ENCODE measurements at places on chromosomes 4 and X.

DNA sequence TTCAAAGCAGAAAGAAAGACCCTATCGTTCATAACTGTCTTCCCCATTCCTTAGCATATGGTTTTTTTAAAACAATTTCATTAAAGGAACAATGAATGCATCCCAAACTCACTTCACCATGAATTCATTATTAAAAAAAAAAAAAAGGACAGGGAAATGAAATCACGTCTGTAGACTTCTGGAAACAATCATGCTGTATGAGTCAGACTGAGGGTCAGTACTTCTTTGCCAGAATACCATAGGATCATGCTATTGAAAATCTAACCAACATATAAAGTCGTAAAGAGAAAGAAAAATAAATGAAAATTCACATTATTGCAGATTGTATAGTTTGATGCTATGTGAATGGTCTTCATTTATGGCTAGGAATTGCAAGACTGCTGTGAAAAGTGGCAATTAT lies 144.4 kb downstream of the PCDH18 start:
- DNase-seq, result no peak

DNA sequence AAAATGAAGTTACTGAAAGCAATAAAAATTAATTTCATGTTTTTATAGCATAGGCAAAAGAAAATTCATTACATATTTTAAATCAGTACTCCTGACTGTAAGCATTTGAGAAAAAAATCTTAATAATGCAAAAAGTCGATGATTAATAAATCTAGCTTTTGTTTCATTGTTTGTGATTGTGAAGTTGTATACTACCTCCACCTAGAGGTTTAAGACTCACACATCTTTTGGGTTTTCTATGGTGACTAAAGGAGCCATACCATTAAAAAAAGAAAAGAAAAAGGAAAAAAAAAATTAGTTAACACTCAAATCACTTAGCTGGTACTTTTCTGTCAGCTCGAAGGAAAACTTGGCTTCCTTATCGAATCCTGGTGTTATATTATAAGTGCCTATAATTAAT lies 2.0 kb downstream of the GABRA2 start:
- DNase-seq, result no peak

DNA sequence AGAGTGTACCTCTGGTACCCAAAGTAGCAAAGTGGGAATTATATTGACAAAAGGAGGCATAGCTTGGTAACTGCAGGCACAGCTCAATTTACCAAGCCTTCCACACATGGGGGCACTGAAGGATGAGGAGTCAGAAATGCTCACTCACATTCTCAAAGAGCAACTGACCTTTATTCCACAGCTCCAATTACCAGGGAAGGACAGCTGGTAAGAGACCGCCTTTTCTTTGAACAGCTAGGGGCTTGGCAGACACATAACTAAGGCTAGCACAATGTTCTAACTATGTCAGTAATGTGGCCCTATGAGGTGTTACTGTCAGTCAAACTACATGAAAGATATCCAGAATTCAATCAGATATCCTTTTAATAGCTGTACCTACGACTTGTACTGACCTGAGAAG lies 20.5 kb upstream of the STS start:
- no peak for DNase-seq

DNA sequence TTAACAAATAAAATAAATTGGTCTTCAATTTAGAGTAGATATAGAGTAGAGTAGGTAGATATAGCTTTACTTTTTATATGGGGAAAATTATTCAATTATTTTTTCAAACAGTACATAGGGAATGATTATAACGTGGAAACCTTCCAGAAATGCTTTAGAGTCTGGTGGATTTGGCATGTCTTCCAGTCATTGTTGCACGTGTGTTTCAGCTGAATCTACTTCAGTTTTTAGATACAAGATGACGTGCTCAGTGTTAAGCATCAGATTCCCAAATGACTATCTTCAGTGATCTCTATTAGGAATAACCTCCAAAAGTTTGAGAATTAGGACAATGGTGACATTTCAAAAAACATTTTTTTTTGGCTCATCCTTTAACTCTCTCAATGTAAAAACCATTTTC lies 616.9 kb downstream of the ANKRD50 start:
- DNase-seq, result no peak

DNA sequence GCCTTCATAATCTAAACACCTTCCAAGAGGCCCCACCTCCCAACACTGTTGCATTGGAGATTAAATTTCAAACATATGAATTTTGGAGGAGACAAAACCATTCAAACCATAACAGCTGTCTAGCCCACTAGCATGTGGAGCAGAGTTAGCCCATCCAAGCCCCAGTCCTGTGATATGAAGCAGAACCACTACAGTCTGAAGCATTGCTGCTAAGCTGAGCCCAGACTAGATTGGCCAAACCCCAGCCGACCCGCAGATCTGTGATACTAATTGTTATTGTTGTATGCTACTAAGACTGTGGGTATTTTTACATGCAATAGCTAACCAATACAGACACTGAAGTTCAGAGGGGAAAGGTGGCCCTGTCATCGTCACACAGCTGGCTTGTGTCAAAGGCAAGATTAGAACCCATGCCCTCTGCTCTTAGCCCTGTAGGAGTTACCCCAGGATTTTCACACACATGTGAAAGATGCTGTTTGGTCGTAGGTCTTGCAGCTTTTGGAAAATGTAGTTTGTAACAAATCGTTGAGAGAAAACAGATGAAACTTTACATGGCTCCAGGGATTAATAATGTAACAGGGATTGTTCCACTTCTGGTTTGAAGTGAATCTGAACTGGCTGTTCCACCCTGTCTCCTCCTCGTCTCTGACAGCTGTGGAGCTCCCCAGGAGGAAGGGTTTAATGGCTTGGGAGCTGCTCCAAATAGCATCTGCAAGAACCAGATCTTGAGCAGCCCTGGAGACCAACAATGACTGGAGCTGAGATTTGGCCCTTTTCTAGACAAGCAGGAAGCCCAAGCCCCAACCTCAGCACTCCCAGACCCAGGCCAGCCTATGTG lies 517.5 kb downstream of the MID1IP1 start:
- DNase-seq, result no peak

- DNase-seq, result no peak
Measured at GRCh38 chr4:51842167-51842553, 793 bp upstream of the DCUN1D4 start.

DNA sequence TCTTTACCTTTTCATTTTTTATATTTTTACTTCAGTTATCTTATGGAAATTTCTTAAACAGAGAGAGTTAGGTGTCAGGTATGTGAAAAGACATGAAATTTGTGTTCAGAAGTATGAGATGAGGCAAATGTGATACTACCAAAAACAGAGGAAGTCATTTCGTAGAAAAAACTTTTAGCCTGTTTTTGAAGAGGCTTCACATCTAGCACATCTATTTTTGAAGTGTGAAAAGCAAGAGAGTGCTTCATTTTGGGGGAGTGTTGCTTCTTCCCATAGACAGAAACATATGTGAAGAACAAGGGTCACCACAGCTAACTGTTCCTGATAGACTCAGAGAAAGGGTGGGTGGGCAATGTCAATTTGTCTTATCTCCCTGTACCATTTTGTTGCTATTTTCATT lies 125.3 kb downstream of the TET2 start:
- no peak for DNase-seq
